ENCODE measurements at places on chromosomes 7 and 10. TPM values are rescaled to one million over a fixed set of nuclear protein-coding genes. Genes with fewer than 3 reads are reported as not detected.

GRCh38 chr10:37952043-37952755, 24.2 kb downstream of the ZNF25 start:
- DNase-seq, result no peak
- H3K27ac ChIP-seq, result no peak overlapping the region
- no peaks in the 10 kb centered on the region for H3K27me3 ChIP-seq
- no peak overlapping the region for H3K4me3 ChIP-seq
- H3K4me1 ChIP-seq, result no peaks in the 10 kb centered on the region
- H3K36me3 ChIP-seq, result peaks cover 77% of the 10 kb centered on the region

DNA sequence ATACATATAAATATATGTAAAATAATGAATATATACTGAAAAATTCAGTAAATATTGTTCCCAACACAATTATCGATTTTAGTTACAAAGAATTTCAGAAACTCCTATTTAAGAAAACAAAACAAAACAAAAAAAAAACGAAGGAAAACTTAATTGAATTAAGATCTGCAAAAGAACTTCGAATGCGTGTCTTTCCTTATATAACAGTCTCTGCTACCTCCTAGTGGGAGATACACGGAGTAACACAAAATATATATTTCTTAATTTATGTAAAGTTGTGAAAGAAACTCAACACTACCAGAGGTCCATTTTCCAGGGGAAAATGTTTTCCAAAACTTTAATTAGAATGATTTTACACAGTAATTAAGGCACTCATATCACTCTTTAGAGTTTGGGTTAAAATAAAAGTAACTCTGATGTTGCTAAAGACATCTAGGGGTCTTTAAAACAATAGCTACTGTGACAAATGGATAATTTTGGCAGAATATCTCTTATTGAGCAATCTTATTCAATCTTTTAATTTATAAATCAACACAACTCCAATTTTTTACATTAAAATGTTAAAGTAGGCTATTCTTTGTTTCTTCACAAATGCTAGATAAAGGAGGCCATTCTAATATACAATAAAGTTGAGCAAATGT, 41.6 kb downstream of the NEBL start:
- no peak for DNase-seq
- no peaks in the 10 kb centered on the region for H3K36me3 ChIP-seq
- no peaks in the 10 kb centered on the region for H3K4me1 ChIP-seq
- peaks cover 26% of the 10 kb centered on the region for H3K27me3 ChIP-seq

- H3K4me1 ChIP-seq, result no peaks in the 10 kb centered on the region
- no peak for DNase-seq
- no peak overlapping the region for H3K27ac ChIP-seq
- H3K4me3 ChIP-seq, result no peak overlapping the region
- H3K27me3 ChIP-seq, result peaks cover 20% of the 10 kb centered on the region
- no peaks in the 10 kb centered on the region for H3K36me3 ChIP-seq
Measured at GRCh38 chr7:121832347-121832746, 40.6 kb upstream of the PTPRZ1 start.

GRCh38 chr7:111744501-111745155, 182.3 kb upstream of the IMMP2L start:
- DNase-seq, result no peak
- H3K4me1 ChIP-seq, result peaks cover 18% of the 10 kb centered on the region
- no peak overlapping the region for H3K27ac ChIP-seq
- H3K36me3 ChIP-seq, result peaks cover 29% of the 10 kb centered on the region
- no peak overlapping the region for H3K4me3 ChIP-seq

DNA sequence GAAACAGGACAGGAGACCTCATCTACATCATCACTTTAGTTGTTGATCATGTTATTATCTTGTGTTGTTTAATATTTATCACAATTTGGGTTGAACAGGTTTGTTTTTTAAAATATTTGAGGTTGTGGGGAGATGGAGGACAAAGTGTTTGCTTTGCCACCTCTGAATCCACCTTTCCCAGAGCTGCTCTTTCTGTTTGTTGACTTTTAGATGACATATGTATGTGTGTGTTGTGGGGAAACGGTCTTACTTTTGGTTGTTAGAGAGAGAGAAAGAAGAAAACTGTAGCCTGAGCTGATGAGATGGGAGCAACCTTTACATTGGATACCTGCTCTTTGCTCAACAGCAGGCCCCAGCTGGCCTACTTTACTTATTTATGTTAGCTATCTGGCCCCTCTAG, 19.0 kb upstream of the SLC16A12 start:
- H3K36me3 ChIP-seq, result no peaks in the 10 kb centered on the region
- H3K4me1 ChIP-seq, result peaks cover 20% of the 10 kb centered on the region
- peak overlapping the region; percentile 37 for H3K27ac ChIP-seq

GRCh38 chr7:147400221-147400689, 1190.3 kb upstream of the C7orf33 start:
- no peaks in the 10 kb centered on the region for H3K27me3 ChIP-seq
- H3K4me3 ChIP-seq, result no peak overlapping the region
- H3K36me3 ChIP-seq, result no peaks in the 10 kb centered on the region
- peaks cover 13% of the 10 kb centered on the region for H3K4me1 ChIP-seq
- H3K27ac ChIP-seq, result peak overlapping the region; percentile 53
- no peak for DNase-seq

GRCh38 chr10:51030480-51030879, 43.8 kb upstream of the PRKG1 start:
- no peak overlapping the region for H3K27ac ChIP-seq
- no peak for DNase-seq
- no peaks in the 10 kb centered on the region for H3K36me3 ChIP-seq
- H3K27me3 ChIP-seq, result no peaks in the 10 kb centered on the region

GRCh38 chr7:149817301-149817771, 20.8 kb upstream of the ZNF862 start:
- H3K27ac ChIP-seq, result no peak overlapping the region
- no peaks in the 10 kb centered on the region for H3K36me3 ChIP-seq
- no peak for DNase-seq
- H3K4me3 ChIP-seq, result no peak overlapping the region

DNA sequence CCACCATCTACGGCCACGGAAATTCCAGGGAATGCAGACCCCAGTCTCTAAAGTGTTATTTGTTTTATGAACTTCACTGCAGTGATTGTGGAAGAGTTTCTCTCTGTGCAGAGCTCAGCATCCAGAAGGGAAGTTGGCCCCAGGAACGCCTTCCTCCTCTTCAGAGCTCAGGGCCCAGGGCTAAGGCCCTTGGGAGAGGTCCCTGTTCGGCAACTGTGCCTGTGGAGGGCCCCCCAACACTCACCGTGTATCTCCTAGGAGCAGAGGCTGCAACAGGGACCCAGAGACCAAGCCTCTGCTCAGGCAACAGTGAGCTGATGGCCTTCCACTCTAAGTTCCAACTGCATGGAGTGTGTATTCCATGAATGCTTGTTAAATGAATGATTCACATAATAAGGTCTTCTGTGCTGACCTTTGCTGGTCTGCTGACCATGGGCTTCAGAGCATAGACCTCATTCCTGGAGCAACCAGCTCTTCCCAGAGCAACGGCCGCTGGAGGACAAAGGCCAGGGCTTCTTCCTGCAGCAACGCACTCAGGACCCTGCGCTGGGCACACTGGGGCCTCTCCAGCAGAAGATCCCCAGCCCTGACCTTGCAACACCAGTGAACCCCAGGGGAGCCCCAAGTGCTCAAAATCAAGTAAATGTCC, 7.7 kb downstream of the DIP2C start:
- H3K27me3 ChIP-seq, result no peaks in the 10 kb centered on the region
- no peak overlapping the region for H3K4me3 ChIP-seq
- peaks cover 57% of the 10 kb centered on the region for H3K4me1 ChIP-seq
- no peak for DNase-seq

- peaks cover 5% of the 10 kb centered on the region for H3K27me3 ChIP-seq
- H3K36me3 ChIP-seq, result no peaks in the 10 kb centered on the region
- H3K27ac ChIP-seq, result no peak overlapping the region
- DNase-seq, result peak; percentile 83
Measured at GRCh38 chr10:21496343-21497176, 28.9 kb downstream of the SKIDA1 start.

DNA sequence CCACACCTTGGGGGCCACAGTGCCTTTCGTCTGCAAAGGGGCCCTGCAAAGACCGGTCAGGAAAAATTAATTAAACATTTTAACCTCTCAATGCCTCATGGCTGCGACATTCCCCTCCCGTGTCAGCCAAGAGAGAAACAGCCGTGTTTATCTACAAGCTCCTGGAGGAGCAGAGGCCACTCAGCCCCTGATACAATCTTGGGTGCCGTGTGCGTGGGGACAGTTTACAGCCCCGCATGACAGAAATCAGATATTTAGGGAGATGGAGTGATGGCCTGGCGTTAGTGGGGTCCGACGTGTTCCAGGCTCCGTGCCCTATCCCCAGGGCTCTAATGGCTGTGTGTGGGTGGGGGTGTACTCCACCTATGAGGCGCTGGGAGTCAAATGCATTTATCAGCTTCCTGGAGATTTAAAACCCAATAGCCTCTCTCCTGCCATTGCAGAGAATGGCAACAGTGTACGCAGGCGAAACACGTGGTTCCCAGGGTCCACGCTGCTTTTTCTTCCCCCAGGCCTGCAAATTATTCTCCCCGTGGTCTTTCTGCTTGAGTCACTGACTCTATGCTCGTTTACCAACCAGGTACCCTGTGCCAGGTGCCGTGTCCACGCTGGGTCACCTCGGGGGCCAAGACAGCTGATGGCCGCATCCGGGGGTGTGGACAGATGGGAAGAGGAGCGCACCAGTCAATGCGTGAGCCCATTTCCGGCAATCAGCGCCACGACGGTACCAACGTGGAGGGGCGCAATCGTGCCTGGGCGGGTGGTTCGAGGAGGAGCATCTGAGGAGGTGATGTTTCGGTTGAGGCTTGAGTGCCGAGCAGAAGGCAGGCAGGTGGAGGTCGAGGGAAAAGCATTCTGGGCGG, 26.6 kb upstream of the PSMG3 start:
- H3K27ac ChIP-seq, result no peak overlapping the region
- H3K27me3 ChIP-seq, result peaks cover 45% of the 10 kb centered on the region
- no peak for DNase-seq
- peaks cover 4% of the 10 kb centered on the region for H3K4me1 ChIP-seq
- no peaks in the 10 kb centered on the region for H3K36me3 ChIP-seq

DNA sequence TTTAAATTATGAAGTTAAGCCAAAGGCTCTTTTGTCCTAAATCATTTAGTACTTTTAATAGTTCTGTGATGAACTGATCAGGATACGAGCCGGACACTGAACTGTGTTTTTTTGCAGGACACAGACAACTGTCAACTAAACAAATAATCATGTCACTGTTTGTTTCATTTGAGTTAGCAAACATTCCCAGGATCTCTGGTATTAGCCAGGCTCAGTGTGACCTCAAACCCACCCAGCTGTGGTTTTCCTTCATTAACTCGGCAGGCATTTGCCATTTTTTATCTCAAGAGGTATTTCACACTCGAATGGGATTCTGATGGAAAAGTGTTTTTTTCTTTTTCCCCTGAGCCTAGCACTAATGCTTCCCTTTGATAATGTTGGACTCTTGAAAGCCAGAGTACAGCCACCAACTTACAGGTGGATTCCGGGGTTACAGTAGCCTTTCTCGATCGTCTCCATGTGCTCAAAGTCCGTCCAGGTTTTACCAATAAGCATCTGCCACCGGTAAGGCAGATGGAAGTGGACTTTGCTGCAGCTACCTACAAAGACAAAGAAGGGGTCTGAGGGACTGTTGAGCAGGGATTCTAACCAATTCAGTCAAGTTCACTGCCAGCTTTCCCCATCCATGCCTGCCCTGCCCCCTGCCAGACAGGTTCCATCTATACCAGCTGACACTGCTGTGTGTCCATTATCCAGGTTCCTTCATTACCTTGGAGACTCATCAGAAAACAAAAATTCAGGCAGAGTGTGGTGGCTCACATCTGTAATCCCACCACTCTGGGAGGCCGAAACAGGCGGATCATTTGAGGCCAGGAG, 33.4 kb downstream of the ZC3HAV1 start:
- peaks cover 5% of the 10 kb centered on the region for H3K4me1 ChIP-seq
- H3K27me3 ChIP-seq, result no peaks in the 10 kb centered on the region
- no peak overlapping the region for H3K4me3 ChIP-seq

DNA sequence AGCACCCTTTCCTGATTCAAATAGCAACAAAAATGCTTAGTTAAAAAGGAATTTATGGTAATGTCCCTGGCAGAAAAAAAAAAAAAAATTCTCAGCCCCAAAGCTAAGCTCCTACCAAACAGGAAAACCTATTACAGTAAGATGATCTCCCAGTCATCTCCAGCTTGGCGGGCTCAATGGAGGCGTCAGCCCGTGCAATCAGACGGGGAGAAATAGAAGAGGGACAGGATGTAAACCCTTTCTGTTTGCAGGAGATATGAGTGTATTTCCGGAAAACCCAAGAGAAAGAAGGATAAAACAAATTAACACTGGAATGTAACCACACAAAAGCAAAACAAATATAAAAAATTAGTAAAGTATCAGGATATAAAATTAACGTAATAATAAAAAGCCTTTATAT, 242.8 kb downstream of the TCERG1L start:
- peaks cover 2% of the 10 kb centered on the region for H3K36me3 ChIP-seq
- H3K4me3 ChIP-seq, result no peak overlapping the region
- DNase-seq, result no peak
- no peaks in the 10 kb centered on the region for H3K27me3 ChIP-seq

- H3K27me3 ChIP-seq, result peaks cover 7% of the 10 kb centered on the region
- no peak overlapping the region for H3K27ac ChIP-seq
- no peaks in the 10 kb centered on the region for H3K4me1 ChIP-seq
- H3K36me3 ChIP-seq, result no peaks in the 10 kb centered on the region
- no peak overlapping the region for H3K4me3 ChIP-seq
- DNase-seq, result no peak
Measured at GRCh38 chr10:49284356-49284755, 14.6 kb upstream of the C10orf71 start.

- no peak for DNase-seq
- H3K36me3 ChIP-seq, result peaks cover 38% of the 10 kb centered on the region
- H3K4me3 ChIP-seq, result no peak overlapping the region
- peak overlapping the region; percentile 79 for H3K27ac ChIP-seq
- peaks cover 70% of the 10 kb centered on the region for H3K4me1 ChIP-seq
Measured at GRCh38 chr7:116239020-116239419, 28.7 kb downstream of the TES start.

DNA sequence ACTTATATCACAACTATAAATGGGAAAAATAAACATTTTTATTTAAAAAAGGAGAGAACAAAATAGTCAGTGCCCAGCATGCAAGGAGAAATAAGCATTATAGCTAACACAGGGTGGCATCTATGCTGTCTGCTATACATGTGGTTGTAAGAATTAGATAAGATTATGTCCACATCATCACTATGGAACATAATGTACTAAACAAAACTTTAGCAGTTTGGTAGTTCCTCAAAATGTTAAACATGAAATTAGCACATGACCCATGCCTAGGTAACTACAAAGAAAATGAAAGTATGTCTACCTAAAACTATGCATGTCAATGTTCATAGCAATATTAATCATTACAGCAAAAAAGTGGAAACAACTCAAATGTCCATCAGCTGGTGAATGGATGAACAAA, 28.7 kb upstream of the RUFY2 start:
- no peak for DNase-seq
- peaks cover 2% of the 10 kb centered on the region for H3K36me3 ChIP-seq
- no peak overlapping the region for H3K27ac ChIP-seq
- no peak overlapping the region for H3K4me3 ChIP-seq
- H3K27me3 ChIP-seq, result no peaks in the 10 kb centered on the region

- no peaks in the 10 kb centered on the region for H3K27me3 ChIP-seq
- H3K36me3 ChIP-seq, result peaks cover 43% of the 10 kb centered on the region
- H3K4me3 ChIP-seq, result no peak overlapping the region
- H3K27ac ChIP-seq, result peak overlapping the region; percentile 14
- no peak for DNase-seq
Measured at GRCh38 chr7:65967361-65968155, 14.5 kb downstream of the GUSB start.

Gene SLC16A12
- 8.4 TPM for total RNA-seq

Gene EPO
- total RNA-seq, result not detected

Gene FGL2
- 0.16 TPM for total RNA-seq

Gene ABCB1
- not detected for total RNA-seq

Gene LIPM
- not detected for total RNA-seq

Gene CPA5
- total RNA-seq, result 0.51 TPM

Gene HOXA5
- not detected for total RNA-seq

Gene METTL27
- 2.2 TPM for total RNA-seq

Gene DPCD
- 15.3 TPM for total RNA-seq

Gene PTPRZ1
- 0.38 TPM for total RNA-seq

Measured in osteocyte (in vitro differentiated cells).